ENCODE measurements at places on chromosomes 7 and 10.

- no peak for DNase-seq
These were observed 6.5 kb upstream of the TSPAN13 start for GRCh38 chr7:16747102-16747501.

GRCh38 chr7:1647961-1648672 lies 22.0 kb upstream of the ELFN1 start:
- no peak for DNase-seq

- no peak for DNase-seq
These were observed 56.6 kb upstream of the ANK3 start for GRCh38 chr10:60446070-60446833.

- no peak for DNase-seq
These were observed 354.0 kb downstream of the ARL4A start for GRCh38 chr7:13041368-13041988.

GRCh38 chr7:80632819-80633218 lies 5.6 kb upstream of the CD36 start:
- DNase-seq = no peak

- no peak for DNase-seq
These were observed 20.3 kb upstream of the PANK1 start for GRCh38 chr10:89665302-89665701.

GRCh38 chr10:30562787-30563186 lies 66.8 kb downstream of the LYZL2 start:
- no peak for DNase-seq
